Activated T-helper 1 cell treated with anti-CD3 and anti-CD28 coated beads, Interleukin-12 subunit alpha, Interleukin-12 subunit beta, Interleukin-2, Interleukin-4 antibody, amounts not matched to agents 30 ng/mL and 10 ng/mL and 1 ng/mL, durations not matched to agents 14 hours and 24 hours and 36 hours (primary cell): ENCODE measurements at places on chromosomes 5 and 9. TPM values are rescaled to one million over a fixed set of nuclear protein-coding genes. Genes with fewer than 3 reads are reported as not detected.

DNA sequence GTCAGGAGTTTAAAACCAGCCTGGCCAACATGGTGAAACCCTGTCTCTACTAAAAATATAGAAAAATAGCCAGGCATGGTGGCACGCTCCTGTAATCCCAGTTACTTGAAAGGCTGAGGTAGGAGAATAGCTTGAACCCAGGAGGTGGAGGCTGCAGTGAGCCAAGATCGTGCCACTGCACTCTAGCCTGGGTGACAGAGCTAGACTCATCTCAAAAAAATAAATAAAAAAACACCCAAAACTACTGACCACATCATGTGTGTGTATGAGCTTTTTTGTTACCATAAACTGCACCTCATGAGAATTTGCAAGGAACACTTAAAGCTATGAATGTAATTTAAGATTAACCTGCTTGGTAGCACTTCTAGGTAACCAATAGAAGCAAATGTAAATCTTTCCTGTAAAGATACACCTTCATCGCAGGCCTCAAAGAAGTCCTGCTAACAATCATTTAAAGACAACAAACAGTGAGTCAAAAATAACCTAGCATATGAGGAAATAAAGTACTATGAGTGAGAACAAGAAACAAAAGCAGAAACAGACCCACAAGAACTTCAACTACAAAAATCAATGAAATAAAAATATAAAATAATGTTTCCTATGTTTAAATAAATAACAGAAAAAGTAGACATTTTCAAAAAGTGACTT, 13.0 kb downstream of the SLC38A9 start:
- no peak overlapping the region for H3K27ac ChIP-seq
- H3K4me1 ChIP-seq = peaks cover 20% of the 10 kb centered on the region
- no peak overlapping the region for H3K4me3 ChIP-seq
- DNase-seq = no peak

DNA sequence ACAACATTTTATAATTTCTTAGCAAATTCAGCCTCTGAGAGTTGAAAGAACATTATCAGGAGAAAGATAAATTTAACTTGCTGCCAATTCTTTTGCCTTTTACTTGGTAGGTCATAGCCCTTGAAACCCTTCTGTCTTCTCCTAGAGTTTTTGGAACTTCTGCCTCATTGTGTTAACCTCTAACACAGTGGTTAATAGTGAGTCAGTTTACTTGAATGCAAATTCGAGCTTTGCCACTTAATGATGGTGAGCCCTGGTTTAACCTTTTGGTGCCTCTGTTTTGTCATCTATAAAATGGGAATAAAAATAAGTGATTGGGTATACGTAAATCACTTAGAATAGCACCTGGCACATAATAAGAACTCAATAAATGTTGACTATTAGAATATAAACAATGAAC, 1.8 kb upstream of the INIP start:
- H3K36me3 ChIP-seq = no peaks in the 10 kb centered on the region
- no peak overlapping the region for H3K4me3 ChIP-seq
- H3K27ac ChIP-seq = no peak overlapping the region
- H3K4me1 ChIP-seq = peaks cover 25% of the 10 kb centered on the region

CRB2 gene
- not detected in 2 replicates for total RNA-seq

NOL6 gene
- 87.3 and 90.1 TPM in 2 replicates for total RNA-seq
